ENCODE measurements at places on chromosomes 3 and 15.

DNA sequence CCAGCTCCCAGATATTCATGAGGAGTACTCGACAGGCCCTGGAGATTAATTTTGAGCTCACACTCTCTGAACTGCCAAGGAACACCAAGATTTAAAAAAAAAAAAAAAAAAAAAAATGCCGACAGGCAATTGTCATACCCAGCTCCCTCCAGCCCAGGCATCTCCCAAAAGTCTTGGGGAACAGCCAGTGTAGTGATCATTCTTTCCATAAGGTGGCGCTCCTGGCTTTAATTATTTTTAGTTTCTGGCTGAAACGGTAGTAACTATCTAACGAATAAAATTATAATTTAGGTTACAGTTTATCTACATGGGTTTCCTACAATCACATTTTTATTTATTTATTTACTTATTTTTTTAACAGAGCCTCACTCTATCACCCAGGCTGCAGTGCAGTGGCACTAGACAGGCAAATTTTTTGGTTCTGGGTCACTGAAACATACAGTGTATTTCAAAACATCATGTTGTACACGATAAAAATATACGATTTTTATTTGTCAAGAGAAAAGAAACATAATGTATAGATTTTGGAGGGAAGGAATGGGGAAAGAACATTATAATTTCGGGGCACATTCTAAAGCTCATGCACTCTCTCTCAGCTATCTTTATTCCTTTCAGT, 157.3 kb downstream of the ADAMTS9 start:
- peak; percentile 59 for DNase-seq

DNA sequence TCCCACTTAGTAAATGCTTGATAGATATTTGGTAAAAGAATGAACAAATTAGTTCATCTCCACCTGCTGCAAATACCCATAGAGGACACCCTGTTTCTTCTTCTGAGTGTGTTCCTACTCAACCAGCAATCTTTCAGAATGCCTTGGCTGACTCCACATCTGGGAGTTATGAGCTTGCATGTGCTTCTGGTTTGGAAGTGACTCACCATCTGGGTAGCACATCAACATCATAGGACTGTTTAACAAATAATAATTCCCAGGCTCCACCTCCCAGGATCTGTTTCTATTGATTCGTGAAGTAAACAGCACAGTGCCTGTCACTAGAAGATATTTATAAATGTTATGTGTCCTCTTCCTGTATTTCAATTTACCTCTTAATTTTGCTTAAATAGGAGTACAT, 580.1 kb downstream of the ROBO2 start:
- no peak for DNase-seq

- DNase-seq = no peak
Observed at GRCh38 chr15:94586099-94586498, 354.7 kb downstream of the MCTP2 start.

GRCh38 chr15:39499681-39500080, 81.2 kb upstream of the THBS1 start:
- DNase-seq = no peak

GRCh38 chr15:62412686-62413085, 247.6 kb upstream of the C2CD4B start:
- DNase-seq = no peak

GRCh38 chr15:48477795-48478360, 146.6 kb downstream of the DUT start:
- peak; percentile 4 for DNase-seq

DNA sequence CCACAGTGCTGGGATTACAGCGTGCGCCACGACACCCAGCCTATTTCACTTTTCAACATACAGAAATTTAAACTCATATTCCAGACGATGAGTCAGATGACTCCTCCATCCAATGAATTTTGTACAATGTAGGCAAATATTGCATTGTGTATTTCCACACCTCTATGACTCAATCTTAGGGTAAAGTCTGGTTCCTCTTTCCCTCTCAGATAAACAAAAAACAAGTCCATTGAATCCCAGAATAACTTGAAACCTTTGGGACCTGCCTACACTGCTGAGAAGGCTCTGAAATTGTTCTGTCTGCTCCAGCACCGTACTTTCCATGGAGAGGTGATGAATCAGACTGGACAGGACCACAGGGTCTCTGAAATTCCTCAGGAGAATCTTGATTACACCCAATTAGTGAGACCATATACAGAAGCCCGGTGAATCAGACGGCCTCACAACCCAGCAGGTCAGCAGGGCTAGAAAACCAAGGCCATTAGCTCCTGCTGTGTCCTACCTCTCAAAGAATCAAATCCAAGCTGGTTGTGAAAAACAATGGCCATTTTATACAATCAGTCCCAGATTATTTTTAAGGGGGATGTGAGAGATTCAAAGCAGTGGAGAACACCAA, 112.6 kb downstream of the ERC2 start:
- peak; percentile 8 for DNase-seq

DNA sequence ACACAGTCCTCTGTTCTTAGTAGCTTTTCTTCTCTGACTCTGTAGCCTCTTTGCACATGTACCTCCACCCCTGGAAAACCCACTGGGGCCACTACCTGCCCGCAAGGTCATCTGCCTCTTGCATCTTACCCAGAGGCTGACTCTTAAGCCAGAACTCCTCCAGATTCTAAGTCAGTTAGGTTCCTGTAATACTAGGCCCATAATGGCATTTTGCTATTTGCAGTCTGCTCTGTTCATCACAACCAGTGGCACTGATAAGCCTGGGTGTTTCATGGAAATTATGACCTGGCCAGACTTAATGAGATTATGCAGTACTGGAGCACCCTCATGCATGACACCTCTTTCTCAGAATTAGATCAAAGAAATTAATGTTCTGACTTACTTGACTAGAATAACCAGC, 31.7 kb upstream of the ATG7 start:
- no peak for DNase-seq

- no peak for DNase-seq
Observed at GRCh38 chr15:79089890-79090486, 592 bp downstream of the RASGRF1 start.

GRCh38 chr3:184643442-184643841, 68.4 kb downstream of the MAGEF1 start:
- no peak for DNase-seq

- no peak for DNase-seq
Observed at GRCh38 chr3:143122608-143123352, 3.2 kb downstream of the CHST2 start.

DNA sequence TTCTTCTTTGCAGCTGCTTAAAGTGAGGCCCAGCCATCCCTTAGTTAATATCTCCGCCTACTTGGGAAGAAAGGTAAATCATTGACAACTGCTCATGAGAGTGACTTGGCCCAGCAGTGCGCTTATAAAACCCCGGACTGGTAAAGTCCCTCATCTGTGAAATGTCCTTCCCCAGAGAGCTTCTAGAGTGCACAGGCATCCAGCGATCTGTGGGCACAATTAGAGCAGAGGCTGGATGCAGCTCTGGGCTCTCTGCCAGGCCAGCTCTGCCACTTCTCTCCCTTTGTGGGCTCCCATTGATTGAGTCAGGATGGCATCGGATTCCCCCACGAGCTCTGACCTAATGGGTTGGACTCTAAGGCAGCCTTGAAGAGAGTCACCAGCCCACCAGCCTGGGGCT, 219.0 kb upstream of the LINGO1 start:
- no peak for DNase-seq

GRCh38 chr3:61848885-61849284, 287.5 kb downstream of the PTPRG start:
- DNase-seq = peak; percentile 83

DNA sequence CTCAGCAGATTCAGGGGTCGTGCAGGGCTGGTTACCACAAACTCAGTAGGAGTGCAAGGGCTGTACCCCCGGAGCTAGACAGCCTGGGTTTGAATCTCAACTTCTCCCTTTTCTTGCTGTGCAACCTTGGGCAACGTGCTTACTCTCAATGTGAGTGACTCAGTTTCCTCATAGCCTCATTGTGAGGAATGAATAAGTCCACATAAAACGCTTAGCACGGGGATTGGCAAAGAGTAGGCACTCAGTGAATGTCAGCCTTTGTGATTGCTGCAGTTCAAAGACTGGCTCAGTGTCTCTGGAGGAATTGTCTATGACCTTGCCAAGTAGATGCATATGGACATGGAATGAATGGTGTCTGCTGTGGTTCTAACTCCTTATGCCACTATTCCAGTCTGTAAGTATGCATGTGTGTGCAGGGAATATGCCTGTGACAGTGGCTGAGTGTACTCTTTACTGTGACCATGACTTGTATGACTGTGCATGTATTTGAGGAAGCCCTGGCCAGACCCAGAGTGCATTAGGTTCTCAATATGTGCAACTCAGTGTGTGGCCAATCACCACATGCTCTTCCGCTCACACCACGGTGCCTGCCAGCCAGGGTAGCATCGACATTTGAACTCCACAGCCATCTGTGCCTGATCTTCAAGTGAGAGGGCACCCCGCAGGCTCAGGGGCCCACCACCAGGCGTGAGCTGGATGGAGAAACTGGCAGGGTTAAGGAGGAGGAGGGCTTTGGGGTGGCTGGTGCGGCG, 900 bp upstream of the HYAL3 start:
- DNase-seq = no peak

- DNase-seq = no peak
Observed at GRCh38 chr3:107055181-107055942, 321.9 kb upstream of the CCDC54 start.

- DNase-seq = no peak
Observed at GRCh38 chr3:128970740-128971047, 23.2 kb downstream of the CFAP92 start.
